Right renal pelvis (tissue), 4 donors: ENCODE measurements at places on chromosomes 2 and 18.
A peak's percentile ranks its signal among the peaks of the same experiment; 100 is the strongest.

- no peak for DNase-seq
Observed at GRCh38 chr2:275466-275865, 10.7 kb downstream of the ACP1 start.

- no peak for DNase-seq
Observed at GRCh38 chr2:160015746-160016145, 46.7 kb downstream of the PLA2R1 start.

DNA sequence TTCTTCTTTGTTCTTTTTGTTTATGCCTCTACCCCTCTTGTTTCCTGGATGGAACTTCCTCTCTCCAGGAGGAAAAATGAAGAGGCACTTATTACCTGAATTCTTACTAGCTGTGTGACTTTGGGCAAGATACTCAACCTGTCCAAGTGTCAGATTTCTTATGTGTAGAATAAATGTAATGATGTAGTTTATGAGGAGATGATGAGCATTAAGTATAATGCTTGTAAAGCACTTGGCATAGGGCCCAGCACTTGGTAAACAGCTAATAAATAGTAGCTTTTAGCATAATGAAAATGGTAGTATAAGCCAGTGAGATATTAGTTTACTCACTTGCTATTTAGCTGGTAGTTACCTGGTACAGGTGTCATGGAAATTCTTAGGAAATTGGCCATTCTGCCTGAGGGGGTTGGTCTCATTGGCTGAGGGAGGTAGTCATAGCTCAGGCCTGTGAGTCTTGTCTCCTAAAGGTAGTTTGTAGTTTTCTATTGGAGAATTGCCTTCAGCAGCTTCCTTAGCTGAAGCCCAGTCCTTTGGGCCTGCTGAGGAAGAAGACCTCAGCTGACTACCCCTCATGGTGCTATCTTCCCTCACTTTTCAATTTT is 133.4 kb upstream of the NABP1 start:
- no peak for DNase-seq

- no peak for DNase-seq
Observed at GRCh38 chr2:222730366-222730999, 59.0 kb downstream of the MOGAT1 start.

GRCh38 chr18:3383381-3383915 is 66.5 kb upstream of the TGIF1 start:
- no peak for DNase-seq

- no peak for DNase-seq
Observed at GRCh38 chr2:176082824-176083751, 674 bp downstream of the EVX2 start.

- DNase-seq = no peak
Observed at GRCh38 chr18:68543344-68543743, 171.6 kb downstream of the TMX3 start.

DNA sequence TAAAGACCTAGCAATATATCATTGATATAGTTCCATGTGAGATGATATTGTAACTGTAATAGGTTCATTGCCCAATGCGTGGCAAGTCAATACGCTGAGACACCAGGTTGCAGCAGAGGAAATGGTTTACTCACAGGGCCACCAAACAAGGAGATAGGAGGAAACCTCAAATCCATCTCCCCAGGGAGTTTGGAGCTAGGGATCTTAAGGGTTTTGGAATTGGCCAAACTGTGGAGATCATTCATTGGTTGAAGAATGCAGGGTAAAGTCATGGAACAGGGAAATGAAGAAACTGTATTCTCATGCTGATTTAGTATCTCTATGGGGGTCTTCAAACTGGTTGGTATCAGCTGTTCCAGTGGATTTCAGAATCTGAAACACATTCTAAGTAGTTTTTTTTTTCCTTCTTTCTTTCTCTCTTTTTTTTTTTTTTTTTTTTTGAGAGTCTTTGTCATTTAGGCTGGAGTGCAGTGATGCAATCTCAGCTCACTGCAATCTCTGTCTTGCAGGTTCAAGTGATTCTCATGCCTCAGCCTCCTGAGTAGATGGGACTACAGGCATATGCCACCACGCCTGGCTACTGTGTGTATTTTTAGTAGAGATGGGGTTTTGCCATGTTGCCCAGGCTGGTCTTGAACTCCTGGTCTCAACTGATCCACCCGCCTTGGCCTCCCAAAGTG is 30.7 kb upstream of the PPM1B start:
- DNase-seq = no peak

DNA sequence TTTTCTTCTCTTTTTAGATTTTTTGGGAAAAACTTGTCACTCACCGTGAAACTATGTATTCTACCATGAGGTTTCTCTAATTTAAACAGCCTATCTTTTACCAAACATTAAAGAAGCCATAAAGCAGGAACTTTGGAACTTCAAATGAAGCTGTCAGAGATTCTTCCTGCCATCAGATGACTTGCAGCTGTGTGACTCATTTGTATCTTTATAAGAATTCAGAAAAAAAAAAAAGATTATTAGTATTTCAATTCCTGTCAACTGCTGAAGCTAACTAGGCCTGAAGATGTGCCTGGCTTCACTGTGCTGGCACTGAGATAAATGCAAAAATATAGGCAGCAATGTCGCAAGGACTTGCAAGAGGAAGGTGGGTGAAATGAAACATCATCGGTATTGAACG is 1399.1 kb upstream of the PIK3C3 start:
- DNase-seq = no peak

- DNase-seq = no peak
Observed at GRCh38 chr2:154466226-154466625, 232.3 kb upstream of the KCNJ3 start.

GRCh38 chr18:78908462-78909260 is 71.0 kb upstream of the SALL3 start:
- no peak for DNase-seq

- DNase-seq = no peak
Observed at GRCh38 chr2:38017836-38018235, 58.1 kb downstream of the CYP1B1 start.

GRCh38 chr2:52510432-52510831 is 1257.2 kb upstream of the CHAC2 start:
- no peak for DNase-seq

- no peak for DNase-seq
Observed at GRCh38 chr2:208142240-208142924, 3.6 kb downstream of the CRYGB start.

DNA sequence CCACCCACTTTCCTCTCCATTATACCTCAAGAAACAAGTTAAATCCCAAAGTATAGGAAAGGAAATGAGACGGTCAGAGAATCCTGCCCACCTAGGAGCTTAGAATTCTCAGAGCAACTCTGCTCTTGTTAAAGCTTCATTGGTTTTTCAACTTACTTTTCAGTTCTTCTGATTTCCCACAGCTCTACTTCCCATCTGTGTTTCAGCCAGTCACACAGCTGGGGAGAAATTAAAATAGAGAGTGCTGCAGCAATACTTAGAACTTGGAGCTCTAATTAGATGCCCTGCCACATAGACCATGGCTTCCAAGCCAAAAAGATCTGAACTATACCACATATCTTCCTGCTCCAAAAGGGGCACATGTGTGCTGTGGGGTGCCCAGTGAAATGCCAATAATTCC is 166.7 kb downstream of the RIT2 start:
- no peak for DNase-seq

- DNase-seq = no peak
Observed at GRCh38 chr2:164545484-164545883, 75.8 kb downstream of the GRB14 start.

- no peak for DNase-seq
Observed at GRCh38 chr18:77111449-77111848, 21.1 kb downstream of the MBP start.

DNA sequence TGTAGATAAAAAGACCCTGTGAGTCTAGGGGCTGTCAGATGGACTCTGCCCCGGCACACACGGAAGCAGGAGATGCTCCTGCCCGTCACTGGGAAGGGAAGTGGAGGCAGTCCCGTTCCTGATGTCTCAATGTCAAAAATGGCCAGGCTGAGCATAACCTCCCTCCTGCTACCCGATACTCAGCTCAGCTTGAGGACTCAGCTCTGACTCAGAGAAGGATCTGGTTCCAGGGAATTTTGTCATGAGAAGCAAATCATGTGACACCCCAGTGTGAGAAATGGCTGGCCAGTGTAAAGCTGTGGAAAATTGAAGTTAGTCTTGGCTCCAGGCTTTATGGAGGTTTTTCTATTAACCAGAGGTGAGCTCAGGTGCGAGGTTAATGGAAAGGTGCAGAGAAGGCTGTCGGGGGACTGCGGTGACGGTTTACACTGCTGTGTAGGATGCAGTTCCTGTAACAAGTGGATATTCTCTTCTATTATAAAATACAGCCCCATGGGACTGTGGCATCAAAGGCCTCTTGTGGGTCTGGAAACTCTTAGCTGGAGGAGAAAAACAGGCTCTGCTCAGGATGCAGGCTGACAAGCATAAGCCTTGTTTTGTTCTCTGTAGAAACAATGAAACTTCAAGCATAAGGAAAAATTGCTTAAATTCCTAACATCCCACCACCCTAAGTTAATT is 24.7 kb upstream of the AGAP1 start:
- peak; percentile 54 for DNase-seq

- no peak for DNase-seq
Observed at GRCh38 chr2:105118960-105119359, 81.1 kb downstream of the MRPS9 start.

- no peak for DNase-seq
Observed at GRCh38 chr2:236499691-236500578, 69.7 kb upstream of the ACKR3 start.

DNA sequence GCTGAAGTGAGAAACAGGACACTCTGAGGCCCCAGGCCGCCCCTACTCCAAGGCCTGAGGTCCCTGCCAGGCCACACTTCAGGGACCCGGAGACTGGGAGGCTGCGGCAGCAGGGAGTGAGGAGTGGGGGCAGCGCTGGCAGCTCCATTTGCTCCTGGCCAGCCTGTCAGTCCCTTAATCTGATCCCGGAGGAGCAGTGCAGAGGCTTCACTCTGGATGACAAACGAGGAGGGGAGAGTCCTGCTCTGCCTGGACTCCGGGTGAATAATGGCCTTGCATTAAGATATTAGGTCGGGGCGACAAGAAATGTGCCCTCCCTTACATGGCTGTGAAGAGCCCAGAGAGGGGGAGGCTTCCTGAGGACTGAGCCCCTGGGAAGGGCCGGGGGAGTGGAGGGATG is 14.3 kb upstream of the PRSS56 start:
- DNase-seq = no peak

GRCh38 chr2:84901593-84902120 is 3.8 kb upstream of the TMSB10 start:
- DNase-seq = no peak

DNA sequence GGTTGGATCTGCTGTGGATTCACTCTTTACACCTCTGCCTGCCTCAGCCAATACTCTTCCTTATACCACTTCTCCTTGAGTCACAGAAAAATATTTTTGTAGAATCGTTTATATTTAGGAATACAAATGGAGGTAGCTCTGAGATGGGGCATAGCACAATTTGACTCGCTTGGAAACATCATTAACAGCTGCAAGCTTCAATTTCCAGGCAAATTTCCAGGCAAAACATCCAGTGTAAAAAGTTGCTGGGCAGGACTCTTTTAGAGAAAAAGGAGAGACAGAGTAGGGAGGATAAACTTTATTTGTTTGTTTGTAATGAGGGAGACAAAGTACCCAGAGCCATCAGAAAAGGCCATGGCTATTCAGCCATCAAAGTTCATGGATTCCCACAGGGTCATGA is 74.4 kb upstream of the SOX11 start:
- DNase-seq = no peak

- no peak for DNase-seq
Observed at GRCh38 chr2:140177086-140177485, 1396.9 kb upstream of the NXPH2 start.

GRCh38 chr2:75522543-75523312 is 38.0 kb downstream of the EVA1A start:
- DNase-seq = no peak

DNA sequence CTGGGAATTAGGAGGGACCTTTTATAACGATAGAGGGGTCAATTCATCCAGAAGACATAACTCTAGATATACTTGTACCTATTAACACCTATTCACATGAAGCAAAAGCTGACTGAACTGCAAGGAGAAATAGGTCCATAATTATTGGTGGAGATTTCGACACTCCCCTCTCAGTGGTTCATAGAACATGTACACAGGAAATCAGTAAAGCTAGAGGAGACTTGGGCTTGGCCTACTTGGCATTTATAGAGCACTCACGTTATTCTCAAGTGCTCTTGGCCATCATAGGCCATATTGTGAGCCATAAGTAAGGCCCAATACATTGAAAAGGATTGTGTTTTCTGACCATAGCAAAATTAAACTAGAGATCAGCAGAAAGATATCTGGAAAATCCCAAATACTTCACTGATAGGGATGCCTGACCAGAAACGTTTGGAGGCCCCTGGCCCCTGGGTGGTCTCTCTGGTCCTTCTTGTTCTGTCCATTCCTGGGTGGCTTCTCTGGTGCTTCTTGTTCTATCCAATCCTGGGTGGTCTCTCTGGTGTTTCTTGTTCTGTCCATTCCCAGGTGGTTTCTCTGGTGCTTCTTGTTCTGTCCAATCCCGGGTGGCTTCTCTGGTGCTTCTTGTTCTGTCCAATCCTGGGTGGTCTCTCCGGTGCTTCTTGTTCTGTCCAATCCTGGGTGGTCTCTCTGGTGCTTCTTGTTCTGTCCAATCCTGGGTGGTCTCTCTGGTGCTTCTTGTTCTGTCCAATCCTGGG is 49.0 kb downstream of the SNED1 start:
- DNase-seq = no peak

- DNase-seq = no peak
Observed at GRCh38 chr18:78363556-78364387, 615.8 kb upstream of the SALL3 start.

GRCh38 chr2:108946442-108946841 is 42.6 kb downstream of the EDAR start:
- no peak for DNase-seq

DNA sequence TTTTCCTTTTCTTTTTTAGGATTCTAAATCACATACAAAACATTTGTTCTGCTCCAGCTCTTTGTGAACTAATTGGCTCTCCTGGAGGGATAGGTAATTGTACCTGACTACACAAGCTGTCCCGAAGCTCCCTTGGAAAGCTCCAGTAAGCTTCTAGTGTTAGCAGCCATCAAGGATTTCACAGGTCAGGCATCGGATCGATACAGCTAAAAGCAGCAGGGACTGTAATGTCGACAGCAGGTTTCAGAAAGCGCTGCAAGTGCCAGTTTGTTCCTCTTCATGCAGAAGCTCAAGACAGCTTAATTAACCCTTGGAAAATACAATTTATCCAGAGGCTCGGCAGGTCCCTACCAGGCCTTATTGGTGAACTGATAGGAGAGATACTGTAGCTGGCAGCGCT is 87.2 kb upstream of the VRK2 start:
- DNase-seq = no peak

- DNase-seq = no peak
Observed at GRCh38 chr2:225398372-225398771, 1.1 kb upstream of the NYAP2 start.

DNA sequence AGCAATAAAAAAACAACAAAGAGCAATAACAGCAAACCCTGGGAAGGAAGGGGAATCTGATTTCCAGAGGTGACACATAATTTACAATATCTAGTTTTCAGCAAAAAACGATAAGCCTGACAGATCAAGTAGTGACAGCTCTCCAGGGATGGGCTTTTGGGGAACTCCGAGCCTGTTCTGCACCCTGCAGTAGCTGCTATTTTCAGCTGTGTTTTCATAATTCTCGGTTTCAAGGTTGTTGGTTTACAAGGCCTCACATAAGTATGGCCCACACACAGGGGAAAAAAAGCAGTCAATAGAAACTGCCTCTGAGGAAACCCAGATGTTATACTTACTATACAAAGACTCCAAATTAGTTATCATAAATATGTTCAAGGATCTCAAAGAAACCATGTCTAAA is 67.7 kb upstream of the CTLA4 start:
- DNase-seq = no peak
